ENCODE measurements at places on chromosomes 6 and 20.

DNA sequence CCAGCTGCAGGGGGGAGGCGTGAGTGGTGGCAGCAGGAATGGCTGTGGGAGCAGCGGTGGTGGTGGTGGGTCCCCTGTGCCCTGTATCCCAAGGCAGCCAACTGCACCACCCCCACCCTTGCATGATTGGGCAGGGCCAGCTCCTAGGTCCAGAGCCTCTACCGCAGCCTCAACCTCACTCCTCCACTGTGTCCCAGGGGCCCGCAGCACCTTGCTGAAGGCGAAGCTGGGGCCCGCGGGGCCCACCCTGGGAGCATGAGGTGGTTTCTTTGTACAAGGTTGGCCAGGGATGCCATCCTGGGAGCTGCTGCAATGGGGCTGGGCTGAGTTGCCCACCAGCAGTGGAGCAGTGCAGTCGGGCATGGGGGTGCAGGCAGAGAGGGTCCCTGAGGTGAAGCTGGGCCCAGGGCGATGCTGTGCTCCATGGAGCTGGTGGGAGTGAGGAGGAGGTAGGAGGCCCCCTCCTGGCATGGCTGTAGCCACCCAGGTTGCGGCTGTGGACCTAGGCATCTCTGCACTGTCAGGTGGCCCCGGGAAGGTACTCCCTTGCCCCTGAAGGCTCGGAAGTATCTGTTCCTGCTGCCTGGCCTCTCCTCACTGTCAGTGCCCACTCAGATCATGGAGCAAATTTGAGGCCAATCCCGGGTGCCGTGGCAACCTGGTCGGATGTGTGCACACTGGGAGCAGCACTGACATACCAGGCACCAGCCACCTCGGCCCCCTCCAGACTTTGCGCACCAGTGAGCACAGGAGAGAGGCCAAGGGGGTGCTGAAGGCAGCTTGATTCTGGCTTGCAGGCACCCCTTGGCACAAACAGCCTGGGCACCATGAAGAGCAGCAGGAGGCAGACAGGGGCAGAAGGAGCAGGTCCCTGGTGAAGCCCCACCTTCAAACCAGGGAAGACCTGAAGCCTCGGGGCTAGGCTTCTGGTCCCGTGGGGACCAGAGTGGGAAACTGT lies 60.2 kb upstream of the L3MBTL3 start:
- no peak for DNase-seq

- no peak for DNase-seq
Observed at GRCh38 chr20:60870040-60870439, 382.0 kb upstream of the CDH4 start.

GRCh38 chr6:111709615-111710398 lies 104.1 kb upstream of the TRAF3IP2 start:
- no peak for DNase-seq

GRCh38 chr6:356828-357251 lies 34.7 kb upstream of the IRF4 start:
- DNase-seq, result no peak

DNA sequence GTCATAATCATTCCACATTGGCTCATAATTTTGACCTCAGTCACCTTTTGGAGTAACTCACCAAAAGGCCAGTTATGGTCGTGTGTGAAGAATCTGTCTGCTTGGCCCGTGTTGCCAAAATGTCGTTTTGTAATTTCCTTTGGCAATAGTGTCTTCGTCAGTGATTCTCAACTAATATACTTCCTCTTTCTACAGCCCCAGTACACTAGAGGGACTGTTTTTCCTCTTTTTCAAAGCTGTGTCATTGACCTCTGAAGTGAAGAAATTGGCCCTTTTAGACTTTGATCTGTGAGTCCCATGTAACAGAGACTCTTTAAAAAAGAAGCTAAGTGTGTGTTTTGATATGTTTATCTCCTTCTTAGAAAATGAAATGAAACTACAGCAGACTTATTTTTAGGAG lies 5.2 kb downstream of the FOXO3 start:
- DNase-seq, result no peak

- DNase-seq, result no peak
Observed at GRCh38 chr6:137219664-137220252, 573 bp upstream of the IFNGR1 start.

GRCh38 chr20:17660667-17661066 lies 21.4 kb downstream of the RRBP1 start:
- DNase-seq, result no peak

DNA sequence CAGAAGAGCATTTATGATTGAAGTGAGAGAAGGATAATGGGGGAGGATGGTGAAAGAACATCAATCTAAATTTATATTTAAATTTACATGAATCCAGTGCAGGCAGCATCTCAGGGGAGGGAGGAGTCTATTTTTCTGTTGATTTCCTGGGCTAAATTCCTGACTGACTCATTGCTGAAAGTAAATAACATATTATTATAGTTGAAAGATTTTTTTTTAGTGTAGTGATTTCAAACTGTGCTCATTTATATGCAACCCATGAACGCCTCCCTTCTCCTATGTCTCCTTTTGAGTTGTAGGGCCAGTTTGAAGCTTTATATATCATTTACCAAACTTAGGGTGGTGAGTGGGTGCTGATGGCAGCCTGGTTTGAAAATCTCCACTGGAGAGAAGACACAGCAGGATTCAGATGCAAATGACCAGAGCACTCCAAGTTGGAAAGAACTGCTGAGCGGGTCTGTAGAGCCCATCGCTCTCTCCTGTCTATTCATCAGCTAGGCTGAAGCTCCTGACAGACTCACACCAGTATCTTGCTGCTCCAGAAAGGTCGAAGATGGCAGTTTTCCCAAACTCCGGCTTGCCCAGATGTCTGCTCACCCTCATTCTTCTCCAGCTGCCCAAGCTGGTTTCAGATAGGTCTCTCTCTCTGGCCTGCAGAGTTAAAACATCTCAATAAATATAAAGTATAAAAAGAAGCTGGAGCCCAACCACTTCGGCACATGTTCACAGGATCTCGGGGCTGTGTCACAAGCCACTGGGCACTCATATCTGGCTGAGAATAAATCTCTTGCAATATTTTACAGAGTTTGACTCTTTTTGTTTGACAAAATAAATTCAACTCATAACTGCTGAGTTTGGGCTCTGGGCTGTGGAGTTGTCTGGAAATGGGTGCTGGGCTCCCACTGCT lies 18.3 kb downstream of the BTN2A1 start:
- DNase-seq, result no peak

GRCh38 chr20:9441948-9442347 lies 72.4 kb upstream of the LAMP5 start:
- no peak for DNase-seq

DNA sequence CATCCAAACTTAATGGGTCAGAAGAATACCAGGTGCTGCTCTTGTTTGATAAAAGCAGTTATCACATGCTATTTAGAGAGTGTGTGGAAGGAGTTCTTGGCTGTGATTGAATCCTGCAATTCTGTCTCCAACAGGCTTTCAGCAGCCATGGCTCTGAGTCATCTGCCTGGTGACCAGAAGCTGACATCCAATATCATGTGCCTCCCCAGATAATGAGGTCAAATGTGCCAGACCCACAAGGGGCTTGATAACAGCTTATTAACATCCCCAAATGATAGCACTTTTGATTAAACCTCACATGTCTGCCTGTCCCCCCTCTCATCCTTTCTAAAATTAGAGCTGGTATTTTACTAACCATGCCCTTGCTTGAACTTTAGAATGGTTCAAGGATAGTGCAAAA lies 175.7 kb upstream of the PLN start:
- DNase-seq, result no peak

DNA sequence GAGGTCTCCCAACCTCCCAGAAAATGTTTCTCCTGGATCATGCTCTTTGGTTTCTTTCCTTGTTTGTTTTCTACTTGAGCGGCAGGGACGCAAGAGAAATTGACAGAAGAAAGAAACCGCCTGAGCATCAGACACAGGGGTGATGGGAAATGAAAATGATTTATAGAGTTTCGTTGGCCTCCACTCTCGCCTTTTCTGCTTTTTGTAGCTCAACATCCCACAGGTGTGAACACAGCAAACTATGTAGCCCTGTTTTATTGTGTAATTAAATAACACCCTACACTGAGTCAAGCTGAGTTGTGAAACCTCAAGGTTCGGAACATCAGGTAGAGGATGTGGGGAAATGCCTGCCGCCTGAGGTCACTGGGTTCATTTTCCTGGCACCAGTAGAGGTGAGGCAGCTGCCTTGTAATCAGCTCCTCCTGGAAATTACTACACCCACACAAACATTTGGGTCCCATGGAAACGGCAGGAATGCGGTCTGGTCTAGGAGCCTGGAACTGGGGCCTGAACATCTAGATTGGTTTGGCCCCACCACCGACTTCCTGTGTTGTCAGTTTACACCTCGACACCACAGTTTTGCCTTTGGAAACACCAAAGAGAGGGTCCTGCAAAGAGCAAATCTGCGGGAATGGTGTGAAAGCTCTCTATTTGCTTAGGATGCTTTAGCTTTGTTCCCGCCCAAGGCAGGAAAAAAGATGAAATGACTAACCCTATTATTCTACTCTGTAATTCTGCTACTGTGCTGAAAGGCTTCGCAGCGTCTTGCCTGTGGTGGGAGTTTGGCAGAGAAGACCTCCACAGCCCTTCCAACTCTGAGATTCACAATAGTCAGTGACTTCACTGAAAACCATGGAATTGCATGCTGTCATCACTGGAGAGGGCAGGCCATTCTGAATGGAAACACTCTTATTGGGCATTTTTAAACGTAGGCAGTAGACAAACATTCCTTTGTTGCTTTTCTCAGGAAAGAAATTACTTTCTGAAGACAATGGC lies 53.0 kb downstream of the ADAT2 start:
- no peak for DNase-seq

- no peak for DNase-seq
Observed at GRCh38 chr6:139311831-139312230, 20.0 kb upstream of the TXLNB start.

GRCh38 chr6:47349931-47350330 lies 40.2 kb upstream of the TNFRSF21 start:
- DNase-seq, result no peak

DNA sequence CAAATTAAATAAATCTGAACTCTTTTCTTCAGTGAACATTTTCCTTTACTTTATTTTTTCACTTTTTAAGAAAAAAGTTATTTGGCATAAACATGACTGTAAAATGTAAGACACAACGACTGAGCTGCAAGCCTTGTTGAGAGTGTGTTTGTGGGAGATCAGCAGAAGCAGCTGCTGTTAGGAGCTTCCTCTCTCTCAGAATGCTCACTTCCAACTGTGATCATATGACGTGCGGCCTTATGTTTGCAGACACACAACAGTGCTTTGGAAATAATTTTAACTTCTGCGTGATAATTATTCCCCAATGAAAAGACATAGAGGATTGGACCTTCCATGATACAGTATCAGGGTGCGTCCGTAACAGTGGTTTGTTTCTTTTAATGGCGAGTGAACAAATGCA lies 104.0 kb downstream of the ARHGAP18 start:
- no peak for DNase-seq
